ENCODE measurements at places on chromosomes 6 and 20.

DNA sequence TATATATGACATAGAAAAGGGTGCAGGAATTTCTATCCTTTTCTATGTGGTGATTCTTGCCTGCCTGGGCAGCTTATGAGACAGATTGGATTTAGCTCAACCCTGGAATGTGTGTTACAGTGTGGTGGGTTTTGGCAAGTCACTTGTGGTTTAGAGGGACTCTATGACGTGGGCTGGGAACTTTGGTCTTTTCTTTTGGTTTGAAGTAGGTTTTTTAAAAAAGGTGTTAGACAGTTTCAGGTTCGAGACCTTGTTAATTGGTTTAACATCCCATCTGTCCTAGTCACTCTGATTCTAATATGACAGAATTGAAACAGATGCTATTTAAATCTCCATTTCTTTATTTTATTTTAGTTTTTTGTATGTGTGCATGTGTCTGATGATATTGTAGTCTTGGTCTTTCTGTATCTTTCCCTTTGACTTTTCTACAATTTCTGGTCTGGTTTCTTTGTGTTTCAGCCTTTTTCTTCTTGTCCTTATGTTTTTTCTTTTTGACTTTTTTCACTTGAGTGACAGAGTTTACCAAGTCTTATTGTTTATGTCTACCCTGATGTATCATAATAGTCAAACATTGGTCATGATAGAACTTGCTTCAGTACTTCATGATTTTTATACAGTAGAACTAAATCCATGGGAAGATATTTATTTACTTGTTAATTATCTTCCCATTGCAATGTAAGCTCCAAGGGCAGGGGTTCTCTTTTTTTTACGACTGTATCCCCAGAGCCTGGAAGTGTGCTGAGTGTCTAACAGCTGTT, 174.3 kb downstream of the CDKAL1 start:
- DNase-seq, result no peak

DNA sequence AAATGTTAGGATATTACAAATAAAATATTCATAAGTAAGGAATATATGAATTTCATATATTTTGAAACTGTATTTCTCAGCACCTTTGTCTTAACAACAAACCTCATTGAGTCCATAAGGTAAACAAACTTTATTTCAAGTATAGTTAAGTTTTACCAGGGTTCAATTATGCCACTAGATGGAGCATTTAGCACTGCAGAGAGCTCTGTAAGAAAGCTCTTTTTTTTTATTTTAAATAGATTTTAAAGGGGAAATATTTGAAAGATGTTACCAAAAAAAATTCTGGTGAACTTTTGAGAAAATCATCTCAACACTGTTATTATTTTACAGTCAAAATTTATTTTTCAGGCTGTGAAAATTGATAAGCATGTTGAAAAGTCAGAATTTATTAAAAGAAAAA, 955.2 kb upstream of the EYS start:
- DNase-seq, result no peak

- DNase-seq, result no peak
Observed at GRCh38 chr6:110683241-110683640, 132.0 kb downstream of the CDK19 start.

DNA sequence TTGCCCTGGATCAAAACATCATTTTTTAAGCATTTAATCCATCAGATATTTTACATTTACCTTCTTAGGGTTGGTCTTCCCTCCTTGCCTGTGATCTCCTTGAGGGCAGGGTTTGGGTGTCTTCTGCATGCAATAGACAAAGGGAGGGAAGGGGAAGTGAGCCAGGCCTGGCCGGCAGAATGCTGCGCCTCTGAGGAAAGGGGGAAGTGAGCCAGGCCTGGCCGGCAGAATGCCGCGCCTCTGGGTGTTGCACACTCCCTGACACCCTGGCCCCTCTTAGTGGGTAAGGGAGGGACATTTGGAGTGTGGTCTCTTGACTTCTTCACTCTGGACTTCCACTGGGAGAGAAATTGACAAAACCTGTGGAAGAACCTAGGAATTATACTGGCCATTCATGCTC, 12.4 kb downstream of the PSMF1 start:
- no peak for DNase-seq

GRCh38 chr6:31794294-31794865, 1.2 kb downstream of the VARS1 start:
- DNase-seq, result no peak

- DNase-seq, result no peak
Observed at GRCh38 chr6:133503336-133503729, 262.2 kb downstream of the EYA4 start.

DNA sequence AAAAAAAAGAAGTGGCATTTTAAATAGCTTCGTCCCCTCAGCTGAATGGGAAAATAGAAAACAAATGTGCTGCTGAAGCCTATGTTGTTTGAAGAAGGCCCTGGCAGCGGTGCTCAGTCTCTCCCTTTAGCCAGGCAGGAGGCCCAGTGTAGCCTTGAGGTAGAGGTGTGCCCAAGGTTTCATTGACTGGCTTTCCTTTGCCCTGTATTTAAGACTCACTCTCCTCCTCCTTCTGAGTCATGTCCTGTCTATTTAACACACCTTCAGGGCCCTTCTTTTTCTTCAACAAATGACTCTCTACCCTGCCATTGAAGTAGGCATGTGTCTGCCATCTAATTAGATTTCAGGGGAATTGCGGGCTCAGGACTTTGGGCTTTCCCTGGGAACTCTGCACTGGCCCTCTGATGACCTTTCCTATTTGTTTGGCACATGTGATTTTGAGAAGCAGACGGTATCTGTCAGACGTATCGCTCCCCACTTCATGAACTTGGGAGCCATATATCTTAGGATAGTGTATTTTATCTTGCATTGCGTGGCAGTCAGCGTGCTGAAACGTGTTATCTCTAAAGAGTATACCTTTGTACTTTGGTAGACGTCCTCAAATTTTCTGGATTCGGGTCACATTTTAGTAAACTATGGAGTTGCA, 4.3 kb downstream of the TJAP1 start:
- DNase-seq, result no peak

DNA sequence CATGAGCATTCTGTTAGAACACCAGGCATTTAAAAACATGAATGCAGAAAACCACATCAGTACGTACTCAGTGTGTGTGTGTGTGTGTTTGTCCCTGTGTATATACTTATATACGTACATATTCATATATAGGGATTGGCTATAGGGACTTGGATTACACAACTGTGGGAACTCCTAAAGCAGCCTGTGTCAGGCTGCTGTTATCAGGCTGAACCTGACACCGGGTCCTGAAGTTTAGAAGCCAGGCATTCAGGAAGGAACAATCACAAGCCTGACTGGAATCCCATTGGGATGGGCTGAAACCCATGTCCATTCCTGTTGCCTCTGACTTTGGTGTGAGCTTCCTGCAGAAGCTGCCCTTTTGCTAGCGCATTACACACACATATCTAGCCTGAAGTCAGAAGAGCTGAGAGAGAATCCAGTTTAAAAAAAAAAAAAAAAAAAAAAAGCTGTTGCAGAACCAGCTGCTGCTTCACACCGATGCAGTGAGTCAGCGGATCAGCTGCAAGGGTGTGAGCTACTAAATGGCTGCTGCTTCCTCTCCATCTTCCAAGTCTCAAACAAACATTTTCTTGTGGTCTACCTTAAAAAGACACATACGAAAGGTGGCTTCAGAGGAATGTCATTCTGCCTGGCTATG, 348.1 kb downstream of the THBS2 start:
- DNase-seq, result no peak

DNA sequence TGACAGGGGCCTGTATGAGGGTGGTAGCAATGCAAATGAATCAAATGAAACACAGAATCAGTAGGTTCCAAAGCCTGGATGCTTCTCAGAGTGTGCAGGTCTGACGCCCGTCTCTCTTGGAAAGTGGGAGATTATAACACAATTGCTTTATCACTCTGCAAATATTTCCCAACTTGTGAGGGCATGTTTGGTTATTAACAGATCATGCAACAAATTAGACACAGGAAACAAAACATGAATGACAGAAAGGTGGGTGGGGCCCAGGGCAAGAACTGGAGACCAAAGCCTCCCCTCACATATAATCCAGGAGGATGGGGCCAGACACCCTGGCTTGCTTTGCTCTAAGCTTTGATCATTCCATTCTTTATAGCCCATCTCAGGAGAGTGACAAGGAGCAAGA, 108.6 kb upstream of the MRPS10 start:
- no peak for DNase-seq

DNA sequence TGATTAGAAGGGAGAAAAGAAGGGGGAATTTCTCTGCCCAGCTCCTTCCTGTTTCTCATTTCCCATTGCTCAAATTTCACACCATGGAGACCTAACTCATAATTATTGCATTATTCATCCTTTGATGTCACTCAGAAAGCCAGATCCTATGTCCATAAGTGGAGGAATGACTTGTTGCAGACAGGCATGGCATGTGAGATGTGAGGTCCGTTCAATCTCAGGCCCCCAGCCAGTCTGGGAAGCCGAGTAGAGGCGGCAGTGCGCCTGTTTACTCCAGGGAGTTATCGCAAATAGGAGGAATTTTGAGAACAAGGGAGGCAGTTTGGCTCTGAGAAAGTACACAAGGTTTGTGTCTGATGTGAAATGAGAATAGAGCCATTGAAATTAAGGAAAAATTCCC, 26.9 kb upstream of the MOCS1 start:
- no peak for DNase-seq

DNA sequence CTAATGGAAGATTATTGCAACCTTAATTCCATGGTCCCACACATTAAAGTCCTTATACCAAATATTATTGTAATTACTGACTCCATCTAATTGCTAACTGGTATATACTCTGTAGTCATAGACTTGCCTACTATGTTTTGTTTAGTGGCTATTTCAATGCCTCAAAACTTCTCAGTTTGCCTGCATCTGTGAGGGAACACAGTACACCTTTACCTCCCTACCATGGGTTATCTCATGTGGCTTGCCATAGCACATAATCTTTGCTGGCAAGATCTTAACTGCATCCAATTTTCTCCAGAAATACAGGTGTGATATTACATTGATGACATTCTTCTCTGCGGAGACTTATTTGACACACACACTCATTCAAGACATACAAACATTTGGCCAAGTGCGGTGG, 107.1 kb upstream of the ZNF184 start:
- DNase-seq, result no peak

DNA sequence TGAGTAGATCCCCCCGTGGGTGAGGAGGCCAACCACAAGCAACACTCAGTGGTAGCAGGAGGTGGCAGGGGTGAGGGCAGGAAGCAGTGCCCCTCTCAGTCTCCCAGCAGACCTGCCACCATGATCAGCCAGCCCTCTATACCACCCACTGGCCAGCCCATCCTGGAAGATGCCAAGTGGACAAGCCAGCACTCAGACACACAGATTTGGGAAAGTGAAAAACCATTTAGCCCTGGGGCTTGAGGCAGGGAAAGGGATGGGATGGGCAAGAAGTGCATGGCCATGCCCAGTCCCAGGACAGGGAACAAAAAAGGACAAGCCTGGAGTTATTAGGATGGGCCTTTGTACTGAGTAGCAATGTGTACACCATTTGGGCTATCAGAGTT, 76.9 kb downstream of the HFE start:
- DNase-seq, result no peak

DNA sequence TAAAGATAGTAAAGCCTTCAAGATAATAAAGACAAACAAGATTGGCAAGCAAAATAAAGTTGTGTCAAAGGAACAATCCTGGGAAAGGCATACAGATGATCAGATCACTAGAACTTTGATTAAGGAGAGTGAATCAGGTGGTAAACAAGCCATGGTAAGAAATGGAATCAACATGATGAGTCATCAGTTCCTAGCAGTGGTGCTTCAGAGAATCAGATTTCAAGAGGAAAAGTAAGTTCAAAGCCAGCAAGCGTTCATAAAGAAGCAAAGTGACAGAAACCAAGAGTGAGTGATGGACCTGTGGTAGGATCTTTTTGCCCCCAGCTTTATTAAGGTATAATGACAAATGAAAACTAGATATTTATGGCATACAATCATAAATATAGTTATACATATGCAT, 340.4 kb downstream of the TPBG start:
- no peak for DNase-seq

GRCh38 chr20:1868856-1869255, 26.4 kb upstream of the SIRPA start:
- DNase-seq, result no peak

DNA sequence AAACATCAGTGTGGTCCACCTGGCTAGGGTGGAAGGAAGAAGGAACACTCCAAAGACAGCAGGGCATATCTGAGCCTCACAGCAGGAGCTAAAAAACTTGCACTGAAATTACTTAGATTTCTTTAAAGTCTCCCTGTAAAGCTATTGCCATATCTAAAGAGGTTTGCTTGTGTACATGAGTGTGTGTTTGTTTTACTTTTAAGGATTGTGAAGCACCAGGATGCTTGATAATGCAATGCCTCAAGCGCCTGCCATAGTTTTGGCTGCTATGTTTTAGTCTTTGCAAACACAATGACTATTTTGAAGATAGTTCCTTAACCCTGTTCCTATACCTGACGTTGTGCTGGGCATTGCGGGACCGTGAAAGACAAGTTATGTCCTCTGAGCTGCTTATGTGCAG, 65.0 kb downstream of the ID4 start:
- DNase-seq, result no peak

DNA sequence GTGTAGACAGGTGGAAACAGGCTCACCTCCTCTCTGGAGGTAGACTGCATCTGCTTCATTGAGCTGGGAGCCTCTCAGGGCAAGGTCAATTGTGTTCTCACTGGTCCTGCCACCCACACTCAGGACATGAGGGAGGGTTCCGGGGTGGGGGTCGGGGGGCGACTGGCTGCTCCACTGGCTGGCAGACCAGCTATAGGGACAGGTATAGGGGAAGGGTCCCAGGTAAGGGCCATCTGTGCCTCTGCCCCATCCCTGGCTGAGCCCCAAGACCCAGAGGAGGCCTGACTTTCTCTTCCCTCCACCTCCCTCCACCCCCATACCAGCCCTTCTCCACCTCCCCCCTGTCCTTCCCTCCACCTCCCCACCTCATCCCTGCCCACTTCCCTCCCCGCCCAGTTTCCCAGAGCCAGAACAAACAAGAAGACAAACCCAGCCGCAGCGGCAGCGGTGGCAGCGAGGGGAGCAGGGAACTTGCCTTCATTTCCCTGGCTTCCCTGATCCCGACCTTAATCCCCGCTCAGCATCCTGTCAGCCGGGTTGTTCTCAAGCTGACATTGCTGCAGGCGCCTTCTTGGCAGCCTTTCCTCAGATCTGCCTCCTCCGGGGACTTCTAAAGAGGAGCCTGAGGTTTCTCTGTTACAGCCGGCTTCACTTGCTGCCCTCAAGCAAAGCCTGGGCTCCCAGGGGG, 18.3 kb upstream of the FOXP4 start:
- DNase-seq, result no peak

DNA sequence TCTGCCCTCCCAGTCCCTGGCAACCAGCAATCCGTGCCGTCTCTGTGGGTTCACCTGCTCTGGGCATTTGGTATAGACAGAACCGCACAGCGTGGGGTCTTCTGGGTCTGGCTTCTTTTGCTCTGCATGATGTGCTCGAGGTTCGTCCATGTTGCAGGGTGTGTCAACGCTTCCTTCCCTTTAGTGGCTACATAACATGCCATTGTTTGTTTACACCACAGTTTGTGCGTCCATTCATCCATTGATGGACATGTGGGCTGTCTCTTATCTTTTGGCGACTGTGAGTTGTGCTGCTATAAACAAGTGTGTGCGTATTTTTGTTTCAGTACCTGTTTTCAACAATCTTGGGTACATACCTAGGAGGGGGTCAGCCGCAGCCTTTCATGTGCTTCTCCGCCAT, 149.5 kb upstream of the RPS6KA2 start:
- no peak for DNase-seq

- DNase-seq, result no peak
Observed at GRCh38 chr6:66771626-66772025, 1064.6 kb upstream of the EYS start.
